ENCODE measurements at places on chromosomes 3 and 15. TPM values are rescaled to one million over a fixed set of nuclear protein-coding genes. Genes with fewer than 3 reads are reported as not detected.

The KCNH8 gene
- total RNA-seq: not detected

DNA sequence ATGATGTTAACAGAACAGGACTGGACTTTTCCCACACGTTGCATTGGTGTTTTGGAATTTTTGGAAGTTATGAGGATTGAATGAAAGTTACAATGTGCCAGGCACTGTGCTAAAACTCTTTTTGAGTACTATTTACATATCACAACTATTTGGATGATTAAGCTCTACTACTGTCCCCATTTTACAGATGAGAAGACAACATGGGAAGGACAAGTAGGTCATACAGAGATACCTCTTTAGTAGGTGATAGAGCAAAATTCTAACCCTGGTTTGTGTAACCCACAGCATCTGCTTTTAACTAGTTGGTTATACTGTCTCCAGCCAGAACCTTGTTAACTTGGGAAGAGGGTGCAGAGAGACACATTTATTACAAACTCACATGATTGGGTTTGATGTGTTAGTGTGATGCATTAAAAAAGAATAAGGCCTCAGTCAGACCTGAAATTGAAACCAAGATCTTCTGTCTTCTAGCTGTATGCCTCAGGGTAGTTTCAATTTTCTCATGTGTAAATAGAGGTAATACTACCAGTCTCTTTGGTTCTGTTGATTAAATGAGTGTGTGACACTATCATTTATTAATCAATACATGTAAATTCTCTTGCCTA lies 1.4 kb downstream of the NDUFB4 start:
- DNase-seq: peak; percentile 6

GRCh38 chr3:56860939-56861338 lies 59.2 kb upstream of the ARHGEF3 start:
- no peak for DNase-seq

- DNase-seq: no peak
Measured at GRCh38 chr3:98109807-98110549, 20.5 kb upstream of the OR5H1 start.

GRCh38 chr15:99347574-99347973 lies 96.3 kb downstream of the LRRC28 start:
- no peak for DNase-seq

GRCh38 chr3:55648591-55649318 lies 161.6 kb upstream of the WNT5A start:
- no peak for DNase-seq

- peak; percentile 60 for DNase-seq
Measured at GRCh38 chr3:69354948-69355347, 30.9 kb downstream of the FRMD4B start.

- no peak for DNase-seq
Measured at GRCh38 chr15:43292375-43293078, 25.8 kb upstream of the TGM5 start.

The SLC27A2 gene
- total RNA-seq: 0.39 TPM

Measured in RPMI7951 (cell line).